ENCODE measurements at places on chromosomes 3 and 15.

GRCh38 chr15:66670762-66671580 is 31.1 kb upstream of the SMAD6 start:
- no peak for DNase-seq

- no peak for DNase-seq
Observed at GRCh38 chr3:187969581-187969950, 184.4 kb upstream of the LPP start.

DNA sequence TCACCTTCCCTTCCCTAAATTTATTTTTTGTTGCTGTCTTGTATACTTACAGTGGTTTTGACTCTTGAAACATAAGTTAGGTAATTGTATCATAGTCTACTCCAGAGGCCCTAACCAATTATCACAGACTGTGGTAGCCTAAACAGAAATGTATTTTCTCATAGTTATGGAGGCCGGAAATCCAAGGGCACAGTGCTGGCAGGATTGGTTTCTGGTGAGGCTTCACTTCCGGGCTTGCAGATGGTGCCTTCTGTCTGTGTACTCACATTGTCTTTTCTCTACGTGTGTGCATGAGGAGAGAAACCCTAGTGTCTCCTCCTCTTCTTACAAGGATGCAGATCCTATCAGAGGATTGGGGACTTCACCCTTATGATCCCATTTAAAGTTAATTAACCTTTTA is 290.2 kb upstream of the KCNMB2 start:
- no peak for DNase-seq

- no peak for DNase-seq
Observed at GRCh38 chr15:88512078-88512477, 34.4 kb downstream of the DET1 start.

DNA sequence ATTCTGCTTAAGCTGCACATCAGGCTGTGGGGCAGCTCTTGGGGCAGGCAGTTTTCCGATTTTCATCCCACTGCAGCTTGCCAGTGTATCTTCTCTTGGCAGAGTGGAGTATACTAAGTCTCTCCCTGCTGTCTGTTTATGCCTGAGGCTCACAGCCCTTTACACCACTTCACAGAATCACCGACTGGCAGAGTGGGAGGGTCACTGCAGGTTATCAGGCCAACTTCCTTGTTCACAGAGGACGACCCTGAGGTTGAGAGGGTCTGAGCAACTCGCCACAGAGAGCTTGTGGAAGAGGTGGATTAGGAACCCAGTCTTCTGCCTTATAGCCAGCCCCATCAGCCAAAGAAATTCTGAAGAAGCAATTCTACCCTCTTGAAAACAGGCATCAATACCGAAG is 30.9 kb downstream of the KIF9 start:
- DNase-seq, result peak; percentile 9

GRCh38 chr3:14811684-14812083 is 7.1 kb upstream of the FGD5 start:
- DNase-seq, result no peak

GRCh38 chr3:106589311-106589942 is 720.6 kb upstream of the CBLB start:
- no peak for DNase-seq

DNA sequence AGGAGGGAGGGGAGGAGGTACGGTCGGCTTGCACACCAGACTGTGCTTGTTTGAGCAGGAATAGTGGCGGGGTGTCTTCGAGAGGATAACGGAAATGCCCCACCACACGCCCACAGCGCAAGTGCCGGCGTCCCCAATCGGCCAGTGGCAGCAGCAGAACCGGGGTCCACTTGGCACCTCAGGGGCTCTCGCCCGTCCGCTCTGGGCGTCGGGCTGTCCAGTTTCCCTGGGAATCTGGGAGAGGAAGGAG is 53.7 kb downstream of the CCDC54 start:
- no peak for DNase-seq

DNA sequence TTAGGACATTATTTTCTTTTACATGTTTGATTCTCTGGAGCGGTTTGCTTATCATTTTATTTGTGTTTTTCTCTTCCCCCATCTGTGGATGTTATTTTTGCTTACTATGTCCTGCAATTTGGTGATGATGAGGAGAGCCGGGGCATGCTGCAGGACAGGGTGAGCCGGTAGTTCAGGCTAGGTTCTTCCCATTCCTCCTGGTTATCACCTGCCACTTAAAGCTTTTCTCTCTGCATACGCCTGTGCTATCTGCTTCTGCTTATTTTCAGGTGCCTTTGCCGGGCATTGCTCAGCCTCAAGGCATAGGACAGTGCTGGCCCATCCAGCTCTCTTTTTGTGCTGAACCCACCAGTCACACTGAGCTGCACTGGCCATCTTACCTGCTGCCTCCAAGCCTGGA is 85.8 kb downstream of the MCTP2 start:
- no peak for DNase-seq

DNA sequence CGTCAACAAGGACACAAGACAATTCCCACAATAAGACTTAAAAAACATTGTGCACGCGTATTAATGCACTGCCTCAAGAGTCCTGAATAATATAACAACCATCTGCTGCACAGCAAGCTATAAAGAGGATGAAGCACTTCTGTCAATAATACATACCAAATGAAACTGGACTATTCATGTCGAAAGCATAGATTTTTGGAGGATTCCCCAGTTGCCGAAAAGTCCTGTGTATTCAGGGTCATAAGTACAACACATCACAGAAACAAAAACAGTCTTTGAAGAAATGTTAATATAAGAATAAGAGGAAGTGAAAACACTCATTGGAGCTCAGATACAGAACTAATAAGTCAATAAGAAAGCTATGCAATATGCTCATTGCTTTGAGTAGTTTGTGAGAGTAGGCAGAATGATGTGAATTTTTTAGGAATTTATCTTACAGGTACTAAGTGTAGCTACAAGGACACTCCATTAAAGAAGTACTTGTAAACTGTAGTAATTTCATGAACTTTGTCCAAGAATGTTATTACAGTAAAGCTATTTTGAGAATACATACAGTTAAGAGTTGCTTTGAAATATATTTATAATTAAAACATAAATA is 31.6 kb downstream of the CBLB start:
- no peak for DNase-seq

- no peak for DNase-seq
Observed at GRCh38 chr3:105826778-105827634, 41.8 kb downstream of the CBLB start.

- no peak for DNase-seq
Observed at GRCh38 chr3:55704521-55704920, 217.4 kb upstream of the WNT5A start.

DNA sequence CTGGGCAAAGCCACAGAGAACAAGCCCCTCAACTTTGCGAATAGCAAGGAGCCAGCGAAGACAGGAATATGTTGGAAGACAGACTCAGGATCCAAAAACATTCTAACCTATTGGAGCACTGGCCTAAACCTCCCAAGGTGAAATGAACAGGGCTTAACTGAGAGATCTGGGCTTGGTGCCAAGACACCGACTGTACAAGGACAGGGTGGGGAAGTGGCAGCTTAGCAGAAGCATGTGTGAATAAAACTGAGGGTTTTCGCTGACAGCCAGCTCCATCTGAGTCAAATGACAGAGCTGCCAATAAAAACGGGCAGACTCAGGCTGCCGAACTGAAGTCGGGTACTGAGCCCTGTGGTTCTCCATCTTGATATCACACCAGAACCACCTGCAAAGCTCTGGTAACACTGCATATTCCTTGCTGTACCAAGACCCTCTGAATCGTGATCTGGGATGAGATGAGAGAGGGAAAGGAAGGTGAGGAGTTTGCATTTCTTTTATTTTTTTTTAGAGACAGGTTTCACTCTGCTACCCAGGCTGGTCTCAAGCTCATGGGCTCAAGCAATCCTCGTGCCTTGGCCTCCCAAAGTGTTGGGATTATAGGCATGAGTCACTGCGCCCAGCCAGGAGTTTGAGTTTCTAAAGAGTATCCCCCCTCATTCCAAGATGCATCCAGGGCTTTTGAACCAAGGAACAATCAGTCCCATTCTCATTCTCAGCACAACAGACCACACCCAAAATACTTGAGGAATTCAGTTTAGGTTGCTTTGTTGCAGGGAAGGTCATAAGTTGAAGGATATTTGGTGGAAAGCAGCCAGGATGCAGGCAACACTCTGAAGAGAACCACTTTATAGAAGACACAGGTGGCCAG is 6.0 kb upstream of the PLCB2 start:
- peak; percentile 85 for DNase-seq

GRCh38 chr3:4841776-4842440 is 137.3 kb upstream of the BHLHE40 start:
- no peak for DNase-seq

DNA sequence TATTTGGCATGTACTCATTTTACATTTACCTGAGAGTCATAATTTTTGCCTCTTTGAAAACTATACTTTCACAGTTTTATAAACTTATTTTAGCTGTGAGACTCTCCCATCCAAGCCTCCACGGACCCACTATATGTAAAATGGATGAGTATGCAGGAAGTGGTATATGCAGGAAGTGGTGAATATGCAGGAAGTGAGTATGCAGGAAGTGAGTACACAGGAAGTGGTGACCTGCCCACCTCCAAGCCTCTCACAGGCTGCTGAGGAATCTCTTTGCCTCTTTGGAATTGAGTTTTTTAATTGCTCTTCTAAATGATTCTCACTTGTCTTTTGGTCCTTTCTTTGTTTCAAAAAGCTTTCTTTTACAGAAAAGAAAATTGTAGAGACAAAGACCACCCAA is 85.2 kb downstream of the KBTBD8 start:
- peak; percentile 52 for DNase-seq

DNA sequence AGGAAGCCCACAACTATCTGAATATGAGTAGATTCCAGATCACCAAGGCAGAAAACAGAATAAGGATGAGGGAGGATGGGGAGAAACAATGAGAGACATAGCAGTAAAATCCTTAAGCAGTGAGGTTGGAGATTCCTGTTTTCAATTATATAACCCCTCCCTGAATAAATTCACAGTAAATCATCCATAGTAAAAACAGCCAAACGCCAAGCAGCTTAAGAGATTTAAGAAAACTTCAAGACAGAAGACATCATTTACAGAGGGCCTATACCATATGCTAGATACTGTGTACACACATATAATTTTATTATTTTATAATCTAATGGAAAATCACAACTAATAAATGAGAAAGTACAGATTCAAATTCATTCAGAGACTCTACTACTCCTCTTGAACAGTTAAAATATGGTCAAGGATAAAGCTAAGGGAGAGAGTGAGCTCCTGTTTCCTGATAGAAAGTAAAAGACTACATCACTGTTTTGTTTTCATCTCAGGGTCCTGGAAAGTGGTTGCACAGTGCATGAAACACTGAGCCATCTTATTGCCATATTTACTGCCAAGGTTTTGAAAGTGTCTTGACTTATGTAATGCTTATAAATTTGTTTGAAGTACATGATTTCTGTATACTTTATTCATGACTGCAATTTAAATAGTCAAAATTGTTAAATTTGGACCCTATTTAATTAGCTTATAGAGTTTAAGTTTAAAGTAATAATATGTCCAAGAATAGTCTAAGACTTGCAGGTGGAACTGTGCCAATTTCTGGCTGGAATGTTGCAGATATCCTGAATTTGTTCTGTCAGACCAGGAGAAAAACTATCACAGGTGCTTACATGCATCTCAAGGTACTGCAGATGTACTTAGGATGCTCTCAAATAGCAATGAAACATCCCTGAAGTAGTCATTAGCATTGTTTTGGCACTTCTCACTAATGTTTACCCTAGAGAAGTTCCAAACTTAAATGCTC is 141.4 kb downstream of the TBL1XR1 start:
- no peak for DNase-seq

DNA sequence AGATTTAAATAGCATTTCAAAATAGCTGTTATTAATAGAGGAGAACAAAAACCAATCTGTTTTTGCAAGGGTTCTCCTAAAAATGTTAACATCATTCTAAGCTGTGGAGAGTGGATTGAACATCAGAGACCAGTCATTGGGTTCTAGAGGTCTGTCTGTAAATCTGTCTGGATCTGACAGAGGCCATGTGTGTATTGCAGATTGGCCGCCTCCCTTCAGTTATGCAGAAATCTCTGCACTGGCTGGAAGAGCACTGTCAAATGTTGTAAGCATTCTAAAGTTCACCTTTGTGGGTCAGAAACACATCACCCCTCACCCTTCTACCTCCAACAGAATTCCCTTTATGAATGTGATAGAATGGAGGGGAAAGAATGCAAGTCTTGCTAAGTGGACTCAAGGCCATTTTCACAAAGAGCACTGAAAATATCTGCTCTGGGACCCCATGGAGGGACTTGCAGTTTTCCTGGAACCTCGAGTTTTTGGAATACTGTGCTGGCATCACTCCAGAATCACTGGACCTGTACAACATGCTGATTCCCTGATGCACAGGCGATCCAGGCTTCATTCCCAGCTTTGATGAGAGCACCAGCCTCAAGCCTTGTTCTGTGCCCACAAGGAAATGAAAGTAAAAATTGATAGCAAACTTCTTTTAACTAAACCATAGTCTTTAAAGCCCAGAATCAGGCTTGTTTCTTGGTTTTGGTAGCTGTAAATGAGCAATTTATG is 8.4 kb downstream of the FAM81A start:
- no peak for DNase-seq

DNA sequence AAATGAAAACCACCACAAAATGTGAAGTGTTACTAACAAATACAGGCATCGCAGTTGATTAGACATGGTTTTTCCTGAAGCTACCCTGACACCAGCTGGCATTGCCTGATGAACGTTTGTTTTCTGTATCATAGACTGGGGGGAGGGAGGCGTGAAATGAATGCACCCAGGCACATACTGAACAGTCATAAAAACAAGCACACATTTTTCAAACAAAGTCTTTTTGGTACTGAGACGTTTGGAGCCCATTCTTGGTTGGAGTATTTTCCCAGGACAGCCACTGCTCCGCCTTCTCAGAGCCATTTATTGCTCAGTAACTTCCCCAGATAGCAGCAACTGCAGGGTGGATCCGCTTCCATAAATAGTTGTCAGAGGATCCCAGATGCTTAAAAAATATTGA is 52.4 kb downstream of the KLF13 start:
- DNase-seq, result no peak

GRCh38 chr3:175932586-175932985 is 1073.5 kb downstream of the NAALADL2 start:
- no peak for DNase-seq

- DNase-seq, result no peak
Observed at GRCh38 chr3:17014709-17015108, 130.0 kb downstream of the PLCL2 start.

DNA sequence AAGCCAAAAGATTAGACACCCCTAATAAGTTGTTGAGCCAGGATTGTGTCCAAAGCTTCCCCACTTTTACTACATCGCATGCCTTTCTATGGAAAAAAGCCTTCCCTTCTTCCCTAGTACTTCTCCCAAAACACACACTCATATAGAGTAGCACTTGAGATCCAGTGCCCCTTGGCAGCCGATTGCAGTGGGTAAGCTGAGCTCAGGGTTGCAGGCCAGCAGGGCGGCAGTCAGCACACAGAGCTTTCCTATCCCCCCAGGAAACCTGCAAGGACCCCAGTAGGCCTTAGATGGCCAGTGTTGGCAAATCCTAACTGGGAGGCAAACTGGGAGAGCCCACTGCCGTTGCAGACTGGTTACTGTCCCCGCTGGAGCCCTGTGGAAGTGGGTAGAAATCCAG is 75.7 kb upstream of the C15orf39 start:
- DNase-seq, result no peak

GRCh38 chr3:187041362-187042307 is 97.7 kb downstream of the RPL39L start:
- peak; percentile 61 for DNase-seq
